ENCODE measurements at places on chromosomes 2 and 18.

DNA sequence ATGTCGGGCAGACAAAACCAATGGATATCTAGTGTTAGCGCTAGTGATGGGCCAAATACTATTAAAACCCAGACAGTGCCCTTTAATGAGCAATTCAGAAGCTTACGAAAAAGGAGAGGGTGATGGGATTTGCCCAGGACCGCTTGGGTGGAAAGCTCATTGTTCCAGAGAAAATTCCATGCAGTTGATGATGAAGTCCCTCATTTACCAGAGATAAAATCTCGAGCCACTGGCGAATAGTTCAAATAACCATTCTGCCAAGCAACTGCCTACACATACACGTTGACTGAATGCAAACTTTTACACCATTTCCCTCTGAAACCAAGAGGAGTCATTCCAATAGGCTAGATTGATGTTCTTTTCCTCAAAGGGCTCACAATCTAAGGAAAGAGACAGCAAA, 73.6 kb upstream of the ARL4C start:
- no peak for DNase-seq

DNA sequence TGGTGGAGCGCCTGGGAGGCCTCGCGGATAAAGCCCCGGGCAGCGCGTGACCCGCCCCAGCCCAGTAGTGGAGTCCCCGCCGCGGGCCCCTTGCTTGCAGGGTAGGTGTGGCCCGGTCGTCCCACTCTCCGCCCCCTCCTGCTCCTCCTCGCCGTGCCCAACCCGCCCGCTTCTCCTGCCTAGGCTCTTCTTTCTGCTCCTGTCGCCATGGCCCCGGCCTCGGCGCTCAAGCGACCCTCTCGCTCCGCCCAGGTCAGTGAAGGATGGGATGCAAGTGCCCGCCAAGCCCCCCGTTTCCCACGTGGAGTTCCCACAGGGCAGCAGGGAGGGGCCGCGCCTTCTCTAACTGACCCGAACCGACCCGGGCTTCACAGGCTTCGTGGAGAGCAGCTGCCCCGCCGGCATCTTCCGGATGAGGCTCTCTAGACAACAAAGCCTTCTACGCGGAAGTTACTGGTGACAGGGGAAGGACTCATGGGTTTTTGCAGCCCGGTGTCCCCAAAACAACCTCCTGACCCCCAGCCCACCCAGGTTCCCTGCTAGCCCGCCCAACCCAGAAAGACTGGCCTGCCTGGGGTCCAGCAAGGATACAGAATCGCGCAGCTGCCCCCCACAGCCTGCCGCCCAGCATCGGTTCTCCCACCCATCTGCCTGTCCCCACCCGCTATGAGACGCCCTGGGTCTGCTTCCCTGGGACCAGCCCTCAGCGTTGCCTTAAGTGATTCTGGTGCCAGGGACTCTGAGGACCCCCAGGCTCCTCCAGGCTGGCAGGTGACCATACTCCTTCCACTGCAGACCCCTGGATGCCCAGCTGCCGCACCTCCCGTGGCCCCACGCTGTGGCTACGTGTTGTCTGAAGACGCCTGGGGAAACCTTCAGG, 32.8 kb downstream of the TTC32 start:
- DNase-seq: peak; percentile 67

DNA sequence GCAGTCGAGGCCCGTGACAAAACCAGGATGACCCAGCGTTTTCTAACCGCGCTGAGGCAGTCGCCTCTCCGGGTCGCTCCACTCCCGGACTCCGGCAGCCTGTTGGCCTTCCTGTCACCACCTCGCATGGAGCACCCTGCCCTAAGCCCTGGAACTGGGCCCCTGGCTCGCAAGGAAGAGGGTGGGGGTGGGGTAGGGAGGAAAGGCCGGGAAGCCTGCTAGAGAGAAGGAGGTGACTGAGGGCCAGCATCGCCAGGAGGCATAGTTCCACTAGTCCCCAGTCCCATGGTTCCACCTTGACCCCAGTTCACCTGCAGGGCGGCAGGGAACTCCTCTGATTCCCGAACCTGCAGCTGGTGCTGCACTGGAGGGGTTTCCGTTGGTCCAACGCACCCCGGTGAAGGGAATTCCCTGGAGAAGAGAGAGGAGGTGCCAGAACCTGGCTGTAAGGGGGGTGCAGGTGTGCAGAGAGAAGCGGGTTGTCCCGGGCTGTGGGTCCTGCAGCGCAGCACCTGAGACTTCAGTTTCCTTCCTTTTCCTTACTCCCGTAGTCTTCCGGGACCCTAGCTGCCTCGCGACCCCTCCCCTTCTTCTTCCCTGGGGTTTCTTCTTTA, 11.8 kb upstream of the EN1 start:
- DNase-seq: no peak

- no peak for DNase-seq
Measured at GRCh38 chr2:218276986-218277755, 6.9 kb downstream of the PNKD start.

GRCh38 chr2:139992078-139992477, 1211.9 kb upstream of the NXPH2 start:
- no peak for DNase-seq

DNA sequence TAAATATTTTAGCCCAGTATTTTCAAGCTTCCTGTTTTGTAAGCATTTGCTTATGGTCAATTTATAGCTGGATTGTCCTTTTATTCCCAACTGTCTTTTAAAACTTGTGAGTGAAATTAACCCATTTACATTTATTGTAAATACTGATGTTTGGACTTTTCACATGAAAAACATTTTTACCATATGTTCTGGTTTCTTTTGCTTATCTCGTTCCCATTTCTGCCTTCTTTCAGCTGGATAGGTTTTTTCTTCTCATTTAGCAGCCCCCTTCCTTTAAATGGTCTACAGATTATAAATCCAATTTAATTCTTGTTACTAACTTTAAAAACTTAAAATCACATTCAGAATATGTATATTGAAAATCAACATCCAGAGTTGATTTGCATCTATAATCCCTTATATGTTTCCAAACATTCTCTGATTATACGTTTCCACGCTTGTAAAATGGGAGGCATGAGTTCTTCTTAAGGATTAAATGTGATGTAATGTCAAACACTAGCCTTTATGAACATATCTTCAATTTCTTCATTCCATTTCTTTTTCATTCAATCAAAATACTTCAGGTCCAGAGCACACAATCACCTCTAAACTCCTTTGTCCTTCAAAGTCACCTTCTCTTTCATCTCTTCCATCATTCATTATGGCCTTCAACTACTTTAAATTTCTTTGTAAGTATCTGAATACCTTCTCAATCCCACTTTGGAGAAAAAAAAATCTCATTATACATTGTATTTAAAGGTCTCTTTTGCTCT, 1.1 kb upstream of the KDM3A start:
- DNase-seq: no peak

GRCh38 chr2:203532957-203533658, 2.0 kb downstream of the RAPH1 start:
- DNase-seq: no peak

DNA sequence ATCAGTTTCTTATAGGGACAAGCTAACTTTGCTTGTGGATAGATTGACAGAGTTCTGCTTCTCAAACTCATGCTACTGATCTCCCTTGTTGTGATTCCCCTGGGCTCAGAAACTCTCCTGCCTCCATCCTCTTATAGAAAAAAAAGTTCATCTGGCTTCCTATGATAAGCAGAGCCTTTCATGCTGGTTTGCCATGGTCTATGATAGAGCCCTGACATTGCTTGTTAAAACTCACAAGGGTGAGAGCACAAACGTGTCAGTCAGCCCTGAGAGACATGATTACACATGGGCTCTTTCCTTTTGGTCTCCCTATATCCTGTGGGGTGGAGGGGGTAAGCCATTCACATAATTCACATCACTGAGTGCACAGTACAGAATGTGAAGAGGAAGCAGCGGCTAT, 121.8 kb downstream of the TDRD15 start:
- no peak for DNase-seq

- DNase-seq: no peak
Measured at GRCh38 chr18:46917803-46918600, 600 bp downstream of the KATNAL2 start.

DNA sequence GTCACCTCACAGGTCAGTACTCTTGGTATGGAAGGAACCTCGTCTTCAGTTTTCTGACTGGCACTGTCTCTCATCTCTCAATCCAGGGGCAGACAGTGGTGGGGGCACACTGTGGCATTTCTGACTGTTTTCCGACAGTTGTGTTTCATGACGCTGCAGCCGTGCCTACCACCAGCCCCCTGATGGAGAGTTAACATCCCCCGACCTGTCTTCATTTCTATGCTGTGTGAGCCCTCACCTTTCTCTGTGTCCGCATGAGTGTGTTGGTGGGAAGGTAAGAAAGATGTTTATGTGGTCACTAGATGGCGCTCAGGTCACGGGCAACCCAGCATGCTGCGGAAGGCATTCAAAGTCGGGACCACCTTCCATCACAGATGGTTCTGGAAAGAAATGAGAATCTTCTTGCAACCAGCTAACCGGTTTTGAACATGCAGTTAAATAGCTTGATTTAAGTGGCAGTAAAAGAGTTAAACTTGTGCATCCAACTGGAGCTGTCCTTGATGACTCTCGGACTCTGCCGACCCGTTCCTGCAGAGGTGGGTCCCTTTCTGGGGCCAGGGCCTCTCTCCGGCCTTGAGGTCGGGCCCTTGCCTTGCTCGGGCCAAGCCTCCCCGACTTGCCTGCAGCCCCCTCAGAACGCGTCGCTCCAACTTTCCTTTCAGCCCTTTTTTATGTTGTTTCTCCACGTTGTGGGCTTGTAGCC, 92.4 kb downstream of the DYSF start:
- DNase-seq: peak; percentile 20

GRCh38 chr2:201018636-201019035, 52.8 kb downstream of the HYCC2 start:
- DNase-seq: no peak

GRCh38 chr2:18083806-18084205, 205.3 kb downstream of the KCNS3 start:
- DNase-seq: no peak

DNA sequence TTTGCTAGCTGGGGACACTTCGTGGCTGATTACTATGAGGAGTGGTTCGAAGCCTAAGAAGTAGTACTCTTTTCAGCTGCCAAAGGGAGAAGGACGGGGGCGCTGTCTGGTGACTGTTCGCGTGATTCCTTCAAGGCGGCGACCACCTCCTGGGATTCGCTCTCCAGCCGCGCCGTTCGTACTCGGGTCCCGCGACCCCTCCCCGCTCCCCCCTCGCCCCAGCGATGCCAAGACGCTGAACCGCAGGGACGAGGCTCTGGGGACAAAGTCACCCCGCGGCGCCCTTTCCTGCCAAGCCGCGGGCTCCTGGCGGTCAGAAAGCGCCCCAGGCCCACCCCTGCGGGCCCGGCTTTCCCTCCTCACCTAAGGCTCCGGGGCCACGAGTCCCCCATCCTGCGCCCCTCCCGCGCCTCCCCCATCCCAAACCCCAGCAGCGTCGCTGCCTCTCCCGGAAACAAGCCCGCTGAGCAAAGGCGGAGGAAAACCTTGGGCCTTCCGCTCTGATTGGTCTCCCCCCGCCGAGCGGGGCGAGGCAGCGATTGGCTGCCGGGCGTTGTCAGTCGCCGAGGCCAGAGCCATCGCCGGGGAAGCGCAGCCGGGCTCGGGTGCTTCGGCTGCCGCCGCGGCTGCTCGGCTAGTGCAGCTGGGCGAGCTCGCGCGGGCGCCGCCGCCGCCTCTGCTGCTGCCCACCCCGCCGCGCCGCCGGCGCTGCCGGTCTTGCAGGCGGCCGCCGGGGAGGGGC, 404.3 kb downstream of the XIRP2 start:
- DNase-seq: peak; percentile 8

DNA sequence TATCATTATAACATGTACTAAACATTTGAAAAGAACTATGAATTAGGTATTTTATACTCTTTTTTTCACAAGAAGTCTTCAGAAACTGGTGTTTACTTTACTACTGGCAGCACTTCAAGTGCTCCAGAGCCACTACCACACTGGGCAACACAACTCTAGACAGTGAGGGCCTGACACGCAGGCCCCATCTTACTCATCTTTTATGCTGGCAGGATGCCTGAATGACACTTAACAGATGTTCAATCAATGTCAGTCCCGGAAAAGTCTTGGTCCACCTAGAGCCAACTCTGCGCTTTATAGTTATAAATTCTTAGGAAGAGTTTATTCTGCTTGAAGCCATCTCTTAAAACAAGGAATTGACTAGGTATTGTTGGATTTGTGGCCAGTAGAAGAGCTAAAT, 8.7 kb upstream of the WIPF1 start:
- DNase-seq: no peak

- DNase-seq: no peak
Measured at GRCh38 chr2:237874585-237875161, 15.2 kb downstream of the RAMP1 start.

GRCh38 chr2:3683748-3684454, 19.5 kb upstream of the DCDC2C start:
- DNase-seq: no peak

DNA sequence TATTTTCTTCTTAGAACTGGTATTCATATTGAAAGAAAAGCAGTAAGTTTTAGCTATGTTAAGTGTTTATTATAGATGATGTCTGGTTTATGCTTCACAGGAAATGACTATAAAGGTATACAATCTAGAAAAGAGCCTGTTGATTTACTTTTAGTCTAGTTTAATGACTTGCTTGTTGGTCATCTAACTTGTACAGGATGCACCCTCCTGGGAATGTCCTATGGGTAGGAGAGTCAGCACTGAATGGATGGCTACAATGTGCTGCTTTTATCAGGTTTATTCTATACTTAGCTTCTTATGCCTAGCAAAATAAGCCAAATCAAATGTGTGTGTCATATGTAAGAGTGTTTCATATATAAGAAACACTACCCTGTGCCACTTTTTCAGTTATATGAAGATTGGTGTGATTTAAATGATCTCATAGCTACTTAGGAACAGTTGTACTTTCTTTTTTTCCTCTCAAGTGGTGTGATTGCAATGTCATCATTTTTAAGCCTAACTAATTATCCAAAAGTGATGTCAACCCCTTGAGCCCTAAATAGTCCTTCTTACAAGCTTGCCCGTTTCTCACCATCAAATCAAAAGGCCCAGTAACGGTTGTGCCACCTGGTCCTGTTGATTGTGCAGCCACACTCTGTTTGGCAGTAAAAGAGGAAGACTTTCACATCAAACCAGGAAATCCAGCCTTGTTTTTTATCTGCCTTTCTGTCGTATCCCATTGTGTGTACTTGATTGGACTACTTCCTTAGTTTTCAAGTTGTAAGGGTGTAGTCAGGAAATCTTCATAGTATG, 176.0 kb downstream of the DIS3L2 start:
- DNase-seq: no peak

DNA sequence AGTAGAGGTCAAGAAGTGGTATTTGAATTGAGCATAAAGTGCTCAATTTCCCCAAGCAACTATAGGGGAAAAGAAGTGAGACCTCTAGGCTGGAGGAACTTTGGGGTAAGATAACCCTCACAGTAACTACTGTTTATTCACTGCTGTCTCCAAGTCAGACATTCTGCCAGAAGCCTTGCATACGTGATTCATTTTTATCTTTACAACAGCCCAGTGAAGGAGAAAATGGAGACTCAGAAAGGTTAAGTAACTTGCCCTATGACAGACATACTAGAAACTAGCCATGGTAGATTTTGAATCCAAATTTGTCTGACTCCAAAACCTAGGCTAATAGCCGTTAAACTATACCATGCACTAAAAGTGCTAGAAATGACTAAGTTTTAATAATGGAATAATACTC, 28.4 kb downstream of the DNAJC10 start:
- no peak for DNase-seq

GRCh38 chr2:48169141-48169592, 262.9 kb upstream of the FBXO11 start:
- DNase-seq: no peak

Measured in CD4-positive, alpha-beta T cell (primary cell).